ENCODE measurements at places on chromosomes 6 and 20.

DNA sequence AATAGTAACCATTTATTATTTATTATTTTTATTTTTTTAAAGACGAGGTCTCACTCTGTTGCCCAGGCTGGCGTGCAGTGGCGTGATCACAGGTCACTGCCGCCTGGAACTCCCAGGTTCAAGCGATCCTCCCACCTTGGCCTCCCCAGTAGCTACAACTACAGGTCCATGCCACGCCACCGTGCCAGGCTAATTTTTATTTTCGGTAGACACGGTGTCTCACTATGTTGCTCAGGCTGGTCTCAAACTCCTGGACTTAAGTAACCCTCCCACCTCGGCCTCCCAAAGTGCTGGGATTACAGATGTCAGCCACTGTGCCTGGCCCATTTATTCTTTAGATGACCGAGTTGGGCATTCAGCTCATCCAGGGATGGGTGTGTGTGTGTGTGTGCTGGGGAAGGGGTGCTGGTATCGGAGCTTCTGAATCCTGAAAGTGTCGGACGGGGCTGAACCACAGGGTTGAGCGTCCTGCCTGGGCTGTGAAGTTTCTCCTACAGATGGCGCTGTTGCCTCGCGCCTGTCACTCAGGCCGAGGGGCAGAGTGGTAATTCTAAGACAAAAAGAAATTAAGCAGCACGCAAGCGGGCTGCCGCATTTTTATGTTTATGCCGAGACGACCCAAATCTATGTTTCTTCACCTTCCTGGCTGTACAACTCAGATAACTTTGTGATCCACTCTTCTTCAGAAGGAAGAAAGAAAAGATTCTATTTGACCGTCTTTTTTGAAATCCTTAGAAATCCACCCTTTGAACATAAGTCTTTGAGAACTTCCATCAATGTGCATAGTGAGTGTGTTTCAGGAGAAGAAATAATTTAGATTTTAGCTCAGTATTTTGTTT is 252.8 kb downstream of the CDH26 start:
- DNase-seq = no peak

GRCh38 chr6:137112067-137112355 is 61.4 kb downstream of the IL22RA2 start:
- no peak for DNase-seq

GRCh38 chr6:133047065-133047665 is 194.0 kb upstream of the EYA4 start:
- DNase-seq = no peak

GRCh38 chr20:21840991-21841390 is 135.5 kb downstream of the PAX1 start:
- DNase-seq = no peak

- DNase-seq = no peak
These were observed 146.6 kb upstream of the SLC22A16 start for GRCh38 chr6:110622912-110623578.

- DNase-seq = no peak
These were observed 1.5 kb downstream of the WDR27 start for GRCh38 chr6:169700296-169700695.

GRCh38 chr6:167112421-167112820 is 10.5 kb upstream of the CCR6 start:
- no peak for DNase-seq

DNA sequence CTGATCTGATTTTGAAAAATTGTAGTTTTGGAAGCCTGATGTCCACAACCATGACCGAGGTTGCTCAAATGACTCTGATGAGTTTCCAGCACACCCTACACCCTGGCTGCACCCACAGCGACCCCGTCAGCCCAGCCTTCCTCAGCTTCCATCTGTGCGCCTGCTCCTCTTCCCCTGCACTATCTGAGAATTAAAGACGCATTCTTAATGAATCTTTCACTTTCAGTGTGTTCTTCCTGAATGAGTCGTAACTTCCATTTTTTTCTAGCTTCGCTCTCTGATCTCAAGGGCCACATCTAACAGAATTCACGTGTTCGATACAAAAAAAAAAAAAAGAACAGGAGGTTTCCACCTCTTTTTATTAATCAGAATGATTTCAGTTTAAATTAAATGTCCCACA is 21.3 kb upstream of the RREB1 start:
- DNase-seq = no peak

DNA sequence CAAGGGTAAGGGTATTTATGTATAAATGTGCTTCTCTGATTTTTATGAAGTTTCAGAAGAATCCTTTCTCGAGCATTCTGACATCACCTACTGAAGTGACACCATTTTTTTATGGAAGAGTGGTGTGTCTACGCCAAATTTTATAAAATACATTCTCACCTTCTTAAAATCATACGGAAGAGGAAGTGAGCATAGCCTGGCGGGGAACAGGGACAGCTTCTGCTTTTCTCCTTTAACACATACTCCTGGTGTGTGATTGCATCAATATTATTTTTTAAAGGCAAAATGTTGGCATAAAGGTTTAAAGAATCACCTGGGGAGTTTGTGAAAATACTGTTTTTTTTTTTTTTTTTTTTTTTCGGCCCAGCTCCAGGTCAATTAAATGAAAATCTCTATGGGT is 733.6 kb upstream of the MAN1A1 start:
- DNase-seq = no peak

DNA sequence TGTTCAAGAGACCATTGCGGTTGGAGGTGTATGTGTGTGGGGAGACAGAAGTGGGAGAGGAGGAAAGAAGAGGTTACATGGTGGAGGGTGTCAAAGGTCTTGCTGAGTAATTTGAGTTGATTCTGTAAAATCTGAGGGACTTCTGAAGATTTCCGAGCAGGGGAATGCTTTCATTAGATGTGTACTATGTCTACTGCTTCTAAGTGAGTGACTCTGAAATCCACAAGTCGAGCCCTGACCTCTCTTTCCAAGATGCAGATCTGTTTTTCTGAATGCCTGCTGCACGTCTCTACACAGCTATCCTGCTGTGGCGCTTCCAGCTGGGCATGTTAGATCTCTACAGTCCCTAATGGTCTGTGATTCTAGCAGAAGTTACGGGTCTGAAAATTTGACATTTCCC is 209.8 kb downstream of the ATXN1 start:
- no peak for DNase-seq

DNA sequence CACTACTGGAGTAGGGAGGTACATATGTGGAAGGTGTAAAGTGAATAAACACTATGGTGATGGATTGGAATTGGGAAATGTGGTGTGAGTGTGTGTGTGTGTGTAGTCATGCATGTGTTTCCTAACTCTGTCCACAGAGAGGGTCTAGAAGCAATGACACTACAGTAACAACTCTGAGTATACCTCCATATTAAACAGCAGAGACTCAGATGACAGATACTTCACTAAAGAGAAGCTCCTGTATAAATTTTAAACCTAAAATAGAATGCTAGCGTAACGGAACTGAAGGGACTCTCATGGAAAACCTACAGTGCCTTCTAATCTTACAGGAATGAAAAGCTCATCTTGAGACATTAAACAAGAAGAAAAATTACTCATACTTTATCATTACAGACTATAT is 150.5 kb downstream of the SLC16A10 start:
- DNase-seq = no peak

- no peak for DNase-seq
These were observed 10.9 kb upstream of the SGK1 start for GRCh38 chr6:134328792-134329191.

- DNase-seq = no peak
These were observed 479.0 kb upstream of the NRSN1 start for GRCh38 chr6:23647045-23647444.

DNA sequence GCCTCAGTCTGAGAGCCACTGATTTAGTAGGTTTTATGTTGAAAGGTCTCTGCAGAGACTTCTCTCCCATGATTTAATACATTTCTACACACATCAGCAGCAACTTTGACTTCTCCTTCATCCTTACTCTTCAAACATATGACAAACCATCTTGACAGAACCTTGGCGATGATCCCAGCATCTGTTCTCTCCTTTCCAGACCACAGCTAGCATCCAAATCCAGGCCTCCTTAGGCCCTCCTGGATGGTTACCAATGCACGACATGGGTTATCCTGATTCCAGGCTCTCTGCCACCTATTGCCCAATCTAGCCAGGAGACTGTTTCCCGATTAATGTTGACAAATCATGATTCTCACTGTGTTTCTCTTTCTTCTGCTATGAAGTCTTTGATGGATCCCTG is 16.8 kb downstream of the LAMA4 start:
- DNase-seq = no peak

DNA sequence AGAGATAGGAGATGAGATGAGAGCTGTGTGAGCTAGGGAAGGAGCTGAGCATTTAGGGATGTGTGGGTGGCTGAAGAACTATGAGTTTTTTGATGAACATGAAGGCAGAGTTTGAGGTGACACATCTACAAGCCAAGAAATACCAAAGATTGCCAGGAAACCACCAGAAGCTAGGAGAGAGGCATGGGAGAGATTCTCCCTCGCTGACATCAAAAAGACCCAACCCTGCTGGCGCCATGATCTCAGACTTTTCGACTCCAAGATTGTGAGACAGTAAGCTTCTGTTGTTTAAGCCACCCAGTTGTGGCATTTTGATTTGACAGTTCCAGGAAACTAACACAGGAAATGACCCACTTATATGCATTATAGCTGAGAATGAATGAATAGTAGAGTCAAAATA is 790.9 kb downstream of the TFAP2A start:
- no peak for DNase-seq

- DNase-seq = no peak
These were observed 587.8 kb upstream of the JAG1 start for GRCh38 chr20:11261533-11262000.

- DNase-seq = no peak
These were observed 136.5 kb downstream of the DOK5 start for GRCh38 chr20:54611708-54612412.

GRCh38 chr6:33114406-33114805 is 38.6 kb downstream of the HLA-DPB1 start:
- no peak for DNase-seq

GRCh38 chr6:156848533-156848932 is 71.4 kb downstream of the ARID1B start:
- no peak for DNase-seq

DNA sequence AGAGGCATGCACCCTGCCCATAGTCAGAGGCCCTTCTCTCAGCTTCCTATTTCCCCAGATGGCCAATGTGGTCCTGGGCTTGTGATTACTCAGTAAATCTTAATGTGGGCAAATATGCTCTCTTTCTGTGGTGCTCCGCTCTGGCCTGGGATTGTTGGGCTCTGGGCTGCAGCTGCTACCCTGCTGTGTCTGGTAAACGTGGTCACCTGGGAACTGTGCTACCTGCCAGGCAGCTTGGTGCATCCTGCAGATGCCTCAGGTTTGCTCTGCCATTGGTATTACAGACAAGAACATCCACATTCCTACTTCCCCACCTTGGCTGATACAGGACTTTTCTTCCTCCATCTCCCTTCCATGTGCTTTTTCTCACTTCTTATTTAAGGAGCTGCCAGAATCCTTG is 611.5 kb upstream of the IMPG1 start:
- no peak for DNase-seq

GRCh38 chr6:116500969-116501433 is 10.4 kb upstream of the CALHM5 start:
- DNase-seq = no peak

DNA sequence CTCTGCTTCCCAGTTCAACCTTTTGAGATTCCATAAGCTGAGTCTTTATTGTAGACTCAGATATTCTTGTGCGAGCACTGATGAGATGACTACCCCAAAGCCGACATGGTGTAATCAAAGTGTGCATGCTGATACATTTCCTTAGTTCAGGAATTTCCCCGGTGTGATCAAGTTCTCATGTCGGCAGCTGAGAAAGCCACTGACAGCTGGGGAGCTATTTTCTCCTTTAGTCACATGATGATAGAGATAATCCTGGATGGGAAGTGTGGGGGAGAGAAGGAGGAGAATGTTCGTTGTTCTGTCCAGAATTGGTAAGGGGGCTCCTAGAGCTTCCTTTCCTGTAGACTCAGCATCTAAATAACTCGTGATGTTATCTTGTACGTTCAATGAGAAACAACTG is 7.7 kb upstream of the CAP2 start:
- no peak for DNase-seq

Data from stimulated activated CD8-positive, alpha-beta memory T cell treated with anti-CD3 and anti-CD28 coated beads, Interleukin-4, amount 100 ng/mL, for 1 hour (primary cell).